Esophagus mucosa (tissue), 1 donor: ENCODE measurements at places on chromosomes 4 and X.

GRCh38 chrX:46695491-46695890 is 63.4 kb downstream of the SLC9A7 start:
- ATAC-seq = no peak

- no peak for ATAC-seq
Measured at GRCh38 chr4:4884611-4885010, 25.1 kb downstream of the MSX1 start.

DNA sequence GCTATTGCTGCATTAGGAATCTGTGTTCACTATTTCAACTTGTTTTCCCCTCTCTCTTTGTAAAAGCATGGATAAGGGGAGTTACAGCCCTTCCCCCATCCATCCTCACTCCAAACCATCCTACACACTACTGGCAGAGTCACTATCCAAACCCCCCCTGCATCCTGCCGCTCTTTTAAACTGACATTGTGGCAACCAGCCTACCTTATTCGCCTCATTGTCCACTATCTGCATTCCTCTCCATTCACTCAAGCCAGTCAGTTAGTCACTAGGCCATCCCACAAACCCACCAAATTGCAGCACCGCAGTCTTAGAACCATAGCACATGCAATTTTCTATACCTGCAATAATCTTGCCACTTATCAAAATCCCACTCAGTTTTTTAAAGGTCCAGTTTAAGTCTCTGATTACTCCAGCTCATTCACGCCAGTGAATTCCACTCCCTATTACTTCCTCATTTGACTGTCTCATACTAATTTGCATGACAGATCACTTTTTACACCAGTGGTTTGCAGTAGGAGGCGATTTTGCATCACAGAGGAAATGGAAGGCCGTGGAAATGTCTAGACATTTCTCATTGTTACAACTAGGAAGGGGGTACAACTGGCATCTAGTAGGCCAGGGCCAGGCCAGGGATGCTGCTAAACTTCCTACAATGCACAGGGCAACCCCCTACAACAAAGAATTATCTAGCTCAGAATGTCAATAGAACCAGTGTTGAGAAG is 181.8 kb downstream of the HS6ST2 start:
- no peak for ATAC-seq

- ATAC-seq = no peak
Measured at GRCh38 chr4:142812091-142812490, 34.0 kb downstream of the INPP4B start.

- ATAC-seq = no peak
Measured at GRCh38 chr4:10094841-10095240, 21.8 kb downstream of the WDR1 start.

DNA sequence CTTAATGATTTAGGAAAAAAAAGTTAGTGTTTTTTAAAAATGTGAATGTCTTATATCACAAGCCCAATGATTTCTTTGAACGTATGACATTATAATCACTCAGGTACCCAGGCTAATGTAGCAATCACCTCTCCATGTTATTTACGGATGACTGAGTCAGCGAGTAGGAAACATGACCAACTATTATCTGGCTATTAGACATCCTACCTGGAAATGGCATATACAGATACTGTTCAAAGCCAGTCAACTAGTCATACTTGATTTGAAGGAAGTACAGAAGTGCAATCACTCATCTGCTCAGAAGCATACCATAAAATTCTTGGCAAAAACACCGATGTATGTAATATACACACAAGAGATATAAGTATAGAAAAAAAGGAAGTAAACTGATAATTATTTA is 732.5 kb downstream of the ARAP2 start:
- ATAC-seq = no peak

GRCh38 chr4:112185334-112185733 is 40.1 kb downstream of the FAM241A start:
- no peak for ATAC-seq

DNA sequence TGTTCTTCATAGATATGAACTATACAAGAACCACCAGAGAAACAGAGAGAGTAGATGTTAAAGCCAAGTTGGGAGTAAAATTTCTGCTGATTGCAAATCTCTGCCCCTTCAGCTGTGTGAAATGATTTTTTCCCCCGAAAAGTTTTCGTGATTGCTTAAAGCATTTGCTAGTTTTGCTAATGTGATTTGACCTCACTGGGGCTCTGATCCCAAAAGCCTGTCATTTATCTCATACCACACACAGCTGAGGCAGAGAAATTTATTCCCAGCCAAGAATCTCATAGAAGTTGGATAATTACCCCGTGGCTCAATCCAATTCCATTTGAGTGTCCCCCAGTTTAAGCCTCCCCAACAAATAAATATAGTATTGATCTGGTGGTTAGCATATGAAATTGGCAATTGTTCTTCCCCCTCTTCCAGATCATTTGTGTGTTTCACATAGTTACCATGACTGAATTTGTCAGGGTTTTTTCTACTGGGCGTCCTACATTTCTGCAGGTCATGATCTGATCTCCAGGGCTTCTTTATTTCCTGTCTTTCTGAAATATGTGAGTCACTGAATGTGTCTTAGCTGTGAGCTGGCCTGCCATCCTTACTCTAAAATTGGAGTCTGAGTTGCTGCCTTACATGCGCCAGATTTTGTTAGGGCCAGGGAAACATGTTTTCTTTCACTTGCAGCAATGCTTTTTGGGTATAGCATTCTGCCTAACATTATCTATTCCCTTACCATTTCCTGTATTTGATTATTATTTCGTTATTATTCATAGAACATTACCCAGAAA is 167.5 kb upstream of the FRMPD4 start:
- ATAC-seq = no peak

DNA sequence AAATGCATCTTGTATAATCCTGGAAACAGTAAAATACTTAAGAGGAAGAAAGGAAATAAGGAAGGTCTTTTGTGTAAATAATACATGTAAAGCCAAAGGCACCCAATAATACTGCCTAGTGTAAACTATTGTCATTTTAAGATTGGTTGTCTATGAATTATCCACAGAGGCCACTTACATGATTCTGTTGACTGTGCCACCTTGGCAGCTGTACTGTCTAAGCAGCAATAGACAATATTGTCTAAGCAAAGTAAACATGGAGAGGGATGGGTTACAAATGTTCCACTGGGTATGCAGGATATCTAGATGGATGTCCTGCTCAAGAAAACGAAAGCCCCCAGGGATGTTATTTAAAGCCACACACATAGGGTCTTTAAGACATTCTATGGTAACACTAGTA is 19.4 kb downstream of the BEND4 start:
- ATAC-seq = no peak

- ATAC-seq = no peak
Measured at GRCh38 chr4:24885342-24885741, 27.5 kb downstream of the CCDC149 start.

- ATAC-seq = peak; percentile 78
Measured at GRCh38 chrX:107700317-107700774, 72.0 kb downstream of the PRPS1 start.

DNA sequence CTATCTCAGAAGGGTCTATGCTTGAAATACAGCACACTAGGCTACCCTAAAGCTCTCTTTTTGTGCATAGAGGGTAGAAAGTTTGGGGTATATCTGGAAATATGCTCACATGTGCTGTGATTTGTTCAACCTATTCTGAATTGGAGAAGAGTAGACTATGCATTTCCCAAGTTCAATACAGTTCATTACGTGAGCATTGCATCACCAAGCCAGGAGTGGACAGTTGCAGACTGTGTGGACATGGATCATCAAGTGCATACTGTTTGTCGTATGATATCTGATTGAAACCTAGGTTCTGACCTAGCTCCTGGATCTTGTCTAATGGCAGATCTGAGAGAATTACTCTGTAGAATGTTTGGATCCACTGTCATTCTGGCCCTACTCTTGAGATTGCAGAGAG is 161.1 kb downstream of the FRAS1 start:
- ATAC-seq = no peak

DNA sequence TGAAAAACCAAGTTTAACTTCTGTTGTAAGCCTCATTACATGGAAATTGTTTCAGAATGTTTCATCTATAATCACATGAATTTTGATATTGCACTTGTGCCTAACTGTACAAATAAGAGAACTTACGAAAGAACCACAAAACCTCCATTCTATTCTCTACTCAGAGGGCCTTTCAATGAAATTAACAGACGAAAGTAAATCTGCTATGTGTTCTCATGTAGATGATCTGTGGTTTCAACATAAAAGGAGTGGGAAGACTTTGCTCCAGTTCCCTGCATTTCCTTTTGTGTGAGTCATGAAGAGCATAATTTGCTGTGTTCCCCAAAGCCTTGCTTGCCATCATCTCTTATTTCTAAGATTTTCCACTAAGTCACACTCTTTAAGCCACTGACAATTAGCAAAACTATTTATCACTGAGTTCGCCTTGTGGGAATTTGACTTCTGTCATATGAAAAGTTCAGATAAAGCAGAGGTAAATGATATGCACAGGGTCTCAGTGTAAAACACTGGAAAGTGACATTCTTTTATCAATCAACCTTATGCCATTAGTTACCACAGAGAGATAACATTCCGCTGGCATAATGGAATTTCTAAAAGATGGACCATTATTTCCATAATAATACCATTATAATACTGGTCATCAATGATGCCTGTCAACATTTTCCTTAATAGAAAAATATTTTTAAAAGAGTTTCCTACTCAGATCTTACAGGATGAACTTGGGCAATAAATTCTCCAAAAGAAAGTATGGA is 329.8 kb downstream of the NR3C2 start:
- no peak for ATAC-seq

DNA sequence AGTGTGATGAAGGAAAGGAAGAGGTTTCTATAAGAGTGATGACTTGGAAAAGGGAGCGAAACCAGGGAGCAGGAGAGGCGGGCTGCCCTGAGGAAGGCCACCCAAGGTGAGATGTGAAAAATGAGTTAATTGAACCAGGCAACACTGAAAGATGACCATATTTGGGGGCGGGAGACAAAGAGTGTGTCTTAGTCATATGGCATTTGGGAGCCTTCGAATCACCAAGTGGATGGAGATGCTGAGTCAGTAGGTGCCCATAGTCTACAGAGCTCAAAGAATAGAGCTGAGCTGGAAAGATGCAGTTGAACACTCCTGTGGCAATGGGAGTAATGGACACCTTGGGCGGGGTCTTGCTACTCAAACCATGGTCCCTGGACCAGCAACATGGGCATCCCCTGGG is 8.3 kb upstream of the TLR8 start:
- ATAC-seq = no peak

DNA sequence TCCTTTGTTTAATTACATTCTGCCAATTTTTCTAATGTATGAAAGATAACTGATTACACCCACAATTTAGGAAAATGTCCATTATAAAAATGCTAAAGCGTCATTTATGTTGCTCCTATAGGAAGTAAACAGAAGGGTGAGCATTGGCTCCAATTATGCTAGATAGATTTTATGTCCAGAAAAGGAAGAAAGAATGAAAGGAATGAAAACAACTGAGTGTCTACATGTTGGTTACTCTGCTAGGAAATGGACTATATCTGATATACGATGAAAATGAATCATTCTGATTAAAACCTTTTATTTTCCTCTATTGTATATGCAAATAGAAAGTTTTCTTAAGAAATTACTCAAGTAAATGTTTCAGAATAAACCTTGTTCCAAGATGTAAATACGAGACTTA is 1.6 kb downstream of the ENAM start:
- no peak for ATAC-seq

DNA sequence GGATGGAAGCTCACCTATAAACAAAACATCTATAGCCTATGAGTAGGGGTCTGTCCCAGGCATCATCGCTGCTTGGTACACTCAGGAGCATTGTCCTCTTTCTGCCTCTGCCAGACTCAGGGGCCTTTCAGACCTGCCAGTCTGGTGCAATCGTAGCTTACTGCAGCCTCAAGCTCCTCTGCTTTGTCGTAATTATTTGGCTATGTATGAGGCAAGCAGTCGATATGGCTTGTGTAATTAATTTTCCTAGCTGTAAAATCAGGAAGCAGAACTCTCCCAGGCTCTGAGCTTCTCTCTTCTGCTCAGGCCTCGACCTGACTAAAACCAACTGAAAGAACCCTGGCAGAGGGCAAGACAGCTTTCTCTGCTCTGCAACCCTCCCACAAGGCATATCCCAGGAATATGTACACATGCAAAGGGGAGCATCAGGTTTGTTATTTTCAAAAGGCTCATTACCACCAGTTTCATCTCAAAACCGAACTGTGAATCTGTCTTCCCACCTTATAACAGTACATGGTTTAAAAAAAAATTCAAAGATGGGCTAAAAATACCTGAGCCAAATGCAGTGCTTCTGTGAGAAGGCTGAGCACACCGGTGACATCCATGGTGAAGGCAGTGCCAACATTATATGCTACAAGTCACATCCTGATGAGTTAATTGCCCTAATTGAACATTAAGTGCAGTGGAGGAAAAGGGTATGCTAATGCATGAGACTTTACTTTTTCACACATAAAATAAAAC is 309.2 kb upstream of the EMCN start:
- no peak for ATAC-seq

DNA sequence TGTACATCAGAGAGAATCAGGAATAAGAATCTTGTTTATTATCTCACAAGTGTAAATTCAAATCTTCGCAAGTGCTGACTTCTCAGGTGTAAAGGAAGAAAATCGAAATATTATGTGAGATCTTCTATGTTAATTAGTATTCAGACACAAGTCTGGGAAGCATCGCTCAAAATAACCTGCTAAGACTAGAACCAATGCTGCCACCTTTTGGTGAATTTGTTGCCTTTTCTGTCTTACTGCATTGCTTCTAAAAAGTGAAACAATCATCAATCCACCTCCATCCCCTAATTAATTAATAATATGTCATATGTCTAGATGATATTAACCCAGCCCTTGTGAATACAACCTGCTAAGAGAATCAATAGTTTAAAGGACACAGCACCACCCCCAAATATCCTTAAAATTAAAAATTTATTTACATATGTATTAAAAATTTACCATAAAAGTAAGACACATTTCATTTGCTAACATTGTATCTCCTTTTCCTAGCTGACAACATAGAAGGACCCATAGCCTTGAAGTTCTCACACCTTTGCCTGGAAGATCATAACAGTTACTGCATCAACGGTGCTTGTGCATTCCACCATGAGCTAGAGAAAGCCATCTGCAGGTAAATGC is 3.5 kb downstream of the EPGN start:
- peak; percentile 14 for ATAC-seq

- no peak for ATAC-seq
Measured at GRCh38 chr4:87003266-87003665, 68.5 kb downstream of the AFF1 start.

DNA sequence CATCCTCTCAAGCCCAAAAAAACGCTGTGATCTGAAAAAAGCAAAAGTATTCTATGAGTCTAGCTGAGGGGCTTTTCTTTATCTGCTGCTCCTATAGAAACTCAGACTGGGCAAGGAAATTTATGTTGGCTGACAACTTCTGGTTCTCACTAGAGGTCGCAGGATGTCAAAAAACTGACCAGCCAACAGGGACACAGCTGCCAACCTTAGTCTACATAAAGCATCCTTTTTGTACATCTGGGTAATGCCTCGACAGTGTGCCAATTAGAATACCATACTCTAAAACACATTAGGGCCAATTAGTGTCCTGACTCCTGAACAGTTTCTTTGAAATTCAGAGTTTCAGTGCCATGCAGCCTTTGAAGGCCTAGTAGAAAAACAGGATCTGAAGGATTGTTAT is 8.8 kb upstream of the TLL1 start:
- ATAC-seq = no peak
